ENCODE measurements at places on chromosomes 5 and 9.

DNA sequence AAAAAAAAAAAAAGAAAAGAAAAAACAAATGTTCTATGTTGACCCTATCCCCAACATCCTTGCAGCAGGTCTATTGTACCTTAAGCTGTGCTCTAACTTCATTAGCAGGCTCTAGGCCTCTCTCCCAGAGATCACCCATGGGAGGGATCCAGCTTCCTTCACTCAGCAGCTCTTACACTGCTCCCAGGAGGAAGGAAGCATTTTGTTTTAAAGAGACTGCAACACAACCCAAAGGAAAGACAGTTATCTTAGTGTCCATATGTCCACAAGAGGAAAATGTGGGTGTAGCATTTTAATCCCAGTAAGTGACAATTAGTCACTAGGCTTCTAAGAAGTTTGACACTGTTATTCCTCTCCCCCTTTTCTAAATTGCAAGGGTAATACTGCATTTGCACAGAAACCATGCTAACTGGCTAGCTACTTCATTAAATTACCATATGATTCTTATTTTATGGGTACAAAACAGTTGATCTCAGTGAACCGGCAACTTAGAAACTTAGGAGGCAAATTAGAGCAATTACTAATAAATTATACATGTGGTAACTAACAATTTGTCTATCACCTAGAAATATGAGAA lies 58.8 kb downstream of the MARCHF3 start:
- no peak for DNase-seq

DNA sequence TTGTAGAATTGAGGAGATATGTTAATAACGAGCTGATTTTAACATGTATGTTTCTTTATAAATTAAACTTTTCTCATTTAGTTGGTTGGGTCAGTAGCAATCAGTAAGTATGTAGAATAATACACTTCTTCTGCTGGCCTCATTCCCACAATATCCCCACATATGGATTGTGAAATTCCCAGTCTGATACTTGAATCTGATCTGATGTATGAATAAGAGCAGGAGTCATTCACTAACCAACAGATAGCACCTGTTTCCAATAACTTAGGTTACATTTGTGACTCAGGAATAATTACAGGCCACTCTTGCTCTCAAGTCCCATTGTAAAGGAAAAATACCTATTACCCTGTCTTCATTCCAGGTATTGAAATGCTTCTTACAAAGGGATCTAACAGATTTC lies 23.9 kb downstream of the SLC36A1 start:
- DNase-seq = no peak

DNA sequence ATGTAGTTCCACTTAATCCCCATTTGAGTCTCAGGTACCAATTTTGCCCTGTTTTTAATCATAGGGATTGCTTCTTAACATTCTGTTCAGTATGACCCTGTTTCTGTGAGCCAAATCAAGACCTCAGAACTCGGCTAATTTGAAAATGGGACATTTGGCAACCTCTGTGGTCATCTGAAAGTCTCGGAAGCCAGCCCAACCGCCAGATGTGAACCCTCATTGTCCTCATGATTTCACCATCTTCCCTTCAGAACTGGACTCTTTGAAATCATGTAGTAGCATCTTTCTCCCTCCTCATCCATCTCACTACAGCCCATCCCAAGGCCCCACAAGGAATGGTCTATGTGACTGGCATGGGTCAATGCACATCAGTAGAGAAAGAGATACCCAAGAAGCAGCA lies 88.9 kb downstream of the S1PR3 start:
- no peak for DNase-seq

DNA sequence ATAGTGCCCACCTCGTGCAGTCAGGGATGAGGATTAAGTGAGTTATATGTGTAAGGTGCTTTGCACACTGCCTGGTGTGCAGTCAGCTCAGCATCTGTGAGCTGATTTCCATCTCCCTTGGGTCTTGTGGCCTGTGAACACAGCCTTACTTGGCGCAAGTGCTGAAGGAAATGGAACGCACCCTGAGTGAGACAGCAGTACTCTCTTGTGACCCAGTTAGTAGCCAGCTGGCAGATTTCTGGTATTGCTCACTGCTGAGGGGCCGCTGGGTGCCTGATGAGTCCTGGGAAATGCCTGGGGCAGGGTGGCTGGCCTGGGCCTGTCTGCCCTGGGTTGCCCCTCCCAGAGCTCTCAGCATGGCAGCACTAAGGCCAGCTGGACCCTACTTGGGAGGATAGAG lies 90.9 kb upstream of the BOD1 start:
- peak; percentile 91 for DNase-seq

DNA sequence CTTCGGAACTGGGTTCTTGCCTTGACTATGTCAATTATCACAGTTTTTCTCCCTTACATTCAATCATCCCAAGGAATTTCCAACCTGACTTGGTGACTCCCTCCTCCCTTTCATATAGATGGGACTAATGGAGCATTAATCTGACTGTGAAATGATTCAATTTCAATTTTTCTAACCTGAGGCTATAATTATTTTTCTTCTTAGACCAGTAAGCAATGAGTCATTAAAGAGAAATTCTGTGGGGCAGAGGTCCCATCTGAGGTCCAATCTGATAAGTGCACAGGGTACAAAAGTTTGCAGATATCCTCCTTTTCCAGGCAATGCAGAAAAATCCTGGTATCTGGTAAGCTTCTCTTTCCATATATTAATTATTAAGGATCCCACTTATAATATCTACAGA lies 18.9 kb downstream of the PDE4D start:
- DNase-seq = no peak

- no peak for DNase-seq
Measured at GRCh38 chr5:13992795-13993194, 48.3 kb upstream of the DNAH5 start.

- DNase-seq = no peak
Measured at GRCh38 chr5:366541-367357, 45.2 kb downstream of the AHRR start.

- DNase-seq = no peak
Measured at GRCh38 chr5:150356575-150357294, 762 bp upstream of the TCOF1 start.

GRCh38 chr9:486156-486555 lies 271.5 kb downstream of the DOCK8 start:
- peak; percentile 45 for DNase-seq

DNA sequence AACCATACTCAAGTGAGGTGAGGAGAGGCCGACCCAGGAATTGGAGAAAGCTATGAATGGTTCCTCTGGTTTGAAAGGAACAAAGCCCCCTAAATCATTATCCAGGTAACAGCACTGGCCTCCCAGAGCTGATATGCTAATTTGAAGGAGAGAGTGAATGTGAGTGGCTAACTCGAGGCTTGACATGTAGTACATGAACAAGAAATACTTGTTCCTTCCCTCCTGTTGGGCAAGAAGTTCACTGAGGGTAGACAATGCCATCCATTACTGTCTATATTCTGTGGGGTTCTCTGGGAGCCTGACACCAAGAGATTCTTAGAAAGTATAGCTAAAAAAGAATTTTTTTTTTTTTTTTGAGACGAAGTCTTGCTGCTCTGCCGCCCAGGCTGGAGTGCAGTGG lies 32.5 kb upstream of the ZNF354A start:
- no peak for DNase-seq

DNA sequence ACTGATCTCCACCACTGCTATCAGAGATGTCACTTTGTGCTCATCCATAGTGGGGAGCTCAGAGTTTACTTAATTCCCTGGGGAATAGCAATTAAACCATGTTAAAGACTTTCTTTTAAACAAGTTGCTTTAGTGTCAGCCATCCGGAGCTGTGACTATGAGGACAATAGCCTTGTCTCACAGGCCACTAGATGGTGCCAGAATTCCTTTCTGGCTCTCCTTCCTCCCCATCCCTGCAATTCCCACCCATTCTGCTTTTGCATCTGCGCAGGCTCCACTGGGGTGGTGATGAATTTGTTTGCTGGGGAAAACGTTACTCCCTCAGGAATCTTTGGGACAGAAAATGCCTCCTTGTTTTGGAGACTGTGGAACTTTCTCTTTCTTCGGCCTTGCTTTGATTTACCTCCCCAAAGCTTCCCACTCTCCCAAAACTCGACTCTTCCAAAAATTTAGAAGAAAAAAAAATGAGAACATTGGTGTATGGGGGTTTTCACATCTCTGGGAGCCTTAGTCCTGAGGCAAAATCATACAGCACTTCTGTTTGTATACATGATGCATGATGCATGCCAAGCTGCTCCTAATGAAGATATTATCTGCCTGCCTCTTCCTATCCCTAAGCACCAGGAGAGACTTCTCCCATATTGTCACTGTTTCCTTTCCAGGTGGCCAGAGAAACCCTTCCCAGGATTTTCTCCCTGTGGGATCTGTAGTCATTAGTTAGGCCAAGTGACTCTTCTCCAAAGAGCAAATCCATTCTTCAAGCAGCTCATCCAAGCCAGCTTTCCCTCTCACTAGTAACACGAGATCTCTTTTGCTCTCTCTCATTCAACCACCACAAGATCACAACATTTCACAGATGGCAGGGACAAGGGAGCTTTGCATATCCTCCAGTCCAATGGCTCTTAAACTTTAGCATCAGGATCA lies 466.1 kb downstream of the TLR4 start:
- DNase-seq = peak; percentile 78

DNA sequence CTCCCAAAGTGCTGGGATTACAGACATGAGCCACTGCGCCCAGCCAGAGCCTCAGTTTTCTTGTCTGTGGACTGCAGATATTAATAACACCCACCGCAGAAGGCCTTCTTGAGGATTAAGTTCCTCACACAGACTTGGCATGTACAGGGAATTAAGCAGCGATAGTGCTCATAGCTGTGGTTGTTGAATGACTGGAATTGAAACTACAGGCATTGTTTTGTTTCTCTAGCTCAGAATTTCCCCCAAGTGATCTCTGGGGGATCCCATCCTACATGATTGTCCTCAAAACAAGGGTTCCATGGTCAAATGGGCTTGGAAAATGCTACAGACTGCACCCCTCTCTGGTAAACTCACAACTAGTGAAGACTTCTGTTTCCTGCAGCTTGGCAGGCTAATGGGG lies 44.2 kb upstream of the TDRD7 start:
- no peak for DNase-seq

DNA sequence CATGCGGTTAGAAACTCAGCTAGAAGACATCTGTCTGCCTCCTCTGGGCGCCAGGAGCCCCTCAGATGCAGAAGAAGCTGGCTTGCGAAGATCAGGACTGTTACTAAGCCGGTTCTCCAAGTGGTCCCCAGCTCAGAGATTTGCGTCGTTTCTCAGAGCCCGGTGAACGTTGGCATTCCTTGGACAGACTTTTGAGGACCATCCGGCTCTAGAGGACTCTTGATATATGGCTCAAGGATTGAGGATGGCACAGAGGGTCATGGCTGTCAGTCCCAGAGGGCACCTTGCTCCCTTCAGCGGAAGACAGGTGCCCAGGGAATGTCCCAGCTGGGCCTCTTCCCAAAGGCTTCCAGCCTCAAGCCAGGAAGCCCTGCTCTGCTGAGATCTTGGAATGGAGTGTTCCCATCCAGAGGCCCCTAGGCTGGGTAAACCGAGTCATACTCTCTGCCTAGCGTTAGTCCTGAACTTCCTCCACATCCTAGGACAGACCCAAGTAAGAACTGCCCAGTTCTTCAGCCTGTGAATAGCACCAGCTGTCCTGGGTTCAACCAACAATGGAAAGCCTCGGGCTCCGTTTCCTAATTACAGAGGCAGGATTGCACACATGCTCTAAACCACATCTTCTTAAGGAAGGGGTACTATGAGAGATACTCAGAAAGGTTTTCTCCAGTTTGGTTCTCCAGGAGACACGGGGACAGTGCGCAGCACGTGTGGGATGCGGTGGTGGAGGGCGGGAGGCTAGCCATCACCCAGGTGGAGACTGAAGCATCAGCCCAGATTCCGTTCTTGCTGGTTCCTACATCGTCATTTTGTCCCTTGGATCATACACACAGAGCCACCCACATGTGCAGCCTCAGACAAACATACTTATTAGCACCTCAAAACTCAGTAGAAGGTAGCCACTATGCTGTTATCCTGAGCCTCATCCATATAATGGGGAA lies 51.4 kb downstream of the ZNF354C start:
- no peak for DNase-seq

- no peak for DNase-seq
Measured at GRCh38 chr9:13758936-13759335, 479.4 kb upstream of the MPDZ start.

GRCh38 chr5:170233358-170233892 lies 640 bp downstream of the C5orf58 start:
- DNase-seq = no peak

DNA sequence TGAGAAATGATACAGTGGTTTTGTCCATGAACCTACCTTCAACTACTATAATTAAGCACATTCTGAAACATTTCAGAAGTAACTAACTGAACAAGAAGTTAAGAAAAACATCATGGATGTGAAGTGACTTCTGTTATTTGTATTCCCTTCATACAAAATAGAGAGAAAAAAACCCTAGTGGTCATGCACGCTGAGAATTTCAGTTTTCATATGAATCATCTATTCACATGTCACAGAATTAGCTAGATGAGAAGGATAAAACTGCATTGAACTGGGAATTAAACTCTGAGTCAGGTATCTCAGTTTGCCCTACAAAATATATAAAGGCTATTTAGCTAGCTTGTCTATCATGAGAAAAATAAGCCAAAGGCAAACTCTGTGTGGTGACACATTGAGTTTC lies 451.8 kb upstream of the FTMT start:
- no peak for DNase-seq

DNA sequence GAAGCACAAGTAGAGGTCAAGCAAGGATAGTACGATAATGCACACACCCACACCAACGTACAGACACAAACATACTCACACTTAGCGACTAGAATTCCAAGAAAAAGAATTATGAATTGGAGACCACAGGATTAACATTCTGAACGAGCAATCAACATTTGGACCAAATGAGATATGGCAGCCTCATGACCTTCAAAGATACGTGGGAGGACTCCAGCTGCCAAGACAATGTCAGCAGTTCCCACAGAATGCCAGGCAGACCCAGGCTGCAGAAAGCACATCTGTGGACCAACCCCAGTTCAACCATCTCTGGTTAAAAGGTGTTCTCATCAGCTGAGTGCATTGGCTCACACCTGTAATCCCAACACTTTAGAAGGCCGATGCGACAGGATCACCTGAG lies 187.6 kb upstream of the GRAMD2B start:
- DNase-seq = no peak

DNA sequence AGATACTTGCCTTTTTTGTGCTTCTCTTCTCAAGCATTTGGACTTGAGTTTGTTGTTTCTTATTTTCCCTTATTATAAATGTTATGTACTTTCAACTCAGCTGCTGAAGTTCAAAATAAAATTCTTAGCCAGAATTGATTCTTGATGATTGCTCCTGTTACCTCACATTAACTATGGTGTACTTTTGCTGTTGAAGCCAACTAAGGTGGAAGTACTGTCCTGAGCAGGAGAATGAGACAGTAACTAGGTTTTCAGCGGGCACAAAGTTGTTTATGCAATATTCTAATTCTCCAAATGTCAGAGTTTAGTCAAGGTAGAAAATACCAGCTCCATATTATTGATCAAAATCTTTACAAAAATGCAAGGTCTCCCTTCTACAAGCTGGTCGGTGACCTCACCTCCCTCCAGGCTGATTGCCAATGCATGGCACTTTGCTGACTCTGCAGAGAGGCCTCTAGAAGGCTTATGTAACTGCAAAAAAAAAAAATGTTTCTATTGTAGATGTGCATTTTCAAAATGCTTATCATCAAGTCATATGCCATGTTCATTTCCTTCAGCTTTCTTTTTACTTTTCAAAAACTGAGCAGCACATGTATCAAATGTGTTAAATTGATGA lies 1783.5 kb upstream of the WWC1 start:
- DNase-seq = no peak

- peak; percentile 21 for DNase-seq
Measured at GRCh38 chr5:17443333-17444130, 54.5 kb upstream of the TAF11L2 start.

Data from MCF 10A (cell line).